ENCODE measurements at places on chromosomes 1 and 21. TPM values are rescaled to one million over a fixed set of nuclear protein-coding genes. Genes with fewer than 3 reads are reported as not detected.

The PRCC gene
- total RNA-seq, result 50.2 TPM

The TADA1 gene
- 7.0 TPM for total RNA-seq

The CLK2 gene
- total RNA-seq, result 63.0 TPM

The DFFB gene
- 10.2 TPM for total RNA-seq

The CAPN2 gene
- total RNA-seq, result 208 TPM

The MCOLN2 gene
- total RNA-seq, result 3.9 TPM

The CFAP107 gene
- total RNA-seq, result not detected

The RSPO1 gene
- 1.2 TPM for total RNA-seq

The VAV3 gene
- total RNA-seq, result 8.8 TPM

The ALX3 gene
- not detected for total RNA-seq

DNA sequence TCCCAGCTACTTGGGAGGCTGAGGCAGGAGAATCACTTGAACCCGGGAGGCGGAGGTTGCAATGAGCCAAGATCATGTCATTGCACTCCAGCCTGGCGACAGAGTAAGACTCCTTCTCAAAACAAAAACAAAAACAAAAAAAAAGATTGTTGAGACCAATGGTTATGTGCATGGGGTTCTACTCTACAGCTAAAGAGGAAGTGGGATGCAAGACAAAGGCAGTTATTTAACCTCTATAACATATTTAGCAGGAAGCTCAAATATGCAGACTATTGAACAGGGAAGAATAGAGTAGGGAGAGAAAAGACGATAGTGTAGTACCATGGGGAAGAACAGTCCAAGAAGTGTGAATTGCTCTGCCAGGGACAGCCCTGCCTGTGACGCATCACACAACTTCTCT is 227.7 kb downstream of the SMYD3 start:
- no peak for DNase-seq

DNA sequence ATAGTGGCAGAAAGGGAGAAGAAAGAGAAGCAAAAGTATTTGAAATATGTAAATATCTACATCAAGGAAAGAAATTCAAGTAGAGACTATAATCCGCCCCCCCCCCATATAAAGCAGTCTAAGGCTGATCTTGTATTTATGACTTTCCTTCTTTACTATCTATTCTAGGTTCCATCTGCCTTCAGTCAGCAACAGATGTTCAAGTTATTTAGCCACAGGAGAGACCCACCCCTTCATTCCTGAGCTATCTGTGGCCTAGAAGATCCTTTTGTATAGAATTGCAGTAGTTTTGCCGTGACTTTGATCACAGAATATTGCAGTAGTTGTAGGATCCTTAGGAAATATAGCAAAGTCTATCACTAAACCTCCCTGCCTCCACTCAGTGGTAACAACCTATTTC is 10.7 kb upstream of the BSDC1 start:
- DNase-seq, result no peak

- DNase-seq, result no peak
Measured at GRCh38 chr1:5831600-5832335, 160.5 kb downstream of the NPHP4 start.

DNA sequence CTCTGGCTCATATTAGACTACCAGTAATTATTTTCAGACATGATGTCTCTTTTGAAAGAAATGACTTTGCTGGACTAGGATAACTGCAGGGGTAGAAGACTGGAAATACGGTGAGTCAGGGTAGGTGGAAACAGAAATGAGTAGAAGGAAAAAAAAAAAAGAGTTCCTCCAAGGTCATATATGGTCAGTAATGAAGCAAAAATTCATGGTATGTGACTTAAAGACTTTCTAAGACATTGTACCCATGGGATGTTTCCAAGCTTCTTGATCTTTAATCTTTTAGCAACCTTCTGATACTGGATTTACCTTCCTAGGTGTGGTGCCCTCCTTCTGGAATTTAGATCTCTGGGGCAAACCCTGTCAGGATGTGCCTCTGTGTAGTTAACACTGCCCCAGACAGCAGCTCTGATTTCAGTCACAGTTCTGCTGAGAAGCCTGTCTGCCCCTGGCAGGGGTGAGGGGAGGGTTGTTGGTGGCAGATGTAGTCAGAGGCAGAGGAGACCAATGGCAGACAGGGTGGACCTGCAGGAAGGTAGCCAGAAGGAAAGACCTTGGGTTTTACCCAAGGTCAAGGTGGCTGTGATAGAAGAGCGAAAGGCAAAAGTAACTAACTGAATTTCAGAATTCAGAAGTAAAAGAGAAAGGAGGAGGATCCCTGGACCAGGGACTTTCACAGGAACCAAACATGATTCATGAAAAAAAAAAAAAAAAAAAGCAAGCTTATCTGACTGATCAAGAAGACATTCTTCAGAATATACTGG is 44.1 kb upstream of the BCL10 start:
- DNase-seq, result no peak

- DNase-seq, result no peak
Measured at GRCh38 chr1:207286786-207287468, 34.6 kb upstream of the CD55 start.

GRCh38 chr1:243213045-243213787 is 41.9 kb downstream of the CEP170 start:
- DNase-seq, result no peak

- DNase-seq, result no peak
Measured at GRCh38 chr21:17414766-17415165, 98.1 kb upstream of the CXADR start.

- no peak for DNase-seq
Measured at GRCh38 chr1:175818929-175819328, 75.5 kb upstream of the TNR start.

DNA sequence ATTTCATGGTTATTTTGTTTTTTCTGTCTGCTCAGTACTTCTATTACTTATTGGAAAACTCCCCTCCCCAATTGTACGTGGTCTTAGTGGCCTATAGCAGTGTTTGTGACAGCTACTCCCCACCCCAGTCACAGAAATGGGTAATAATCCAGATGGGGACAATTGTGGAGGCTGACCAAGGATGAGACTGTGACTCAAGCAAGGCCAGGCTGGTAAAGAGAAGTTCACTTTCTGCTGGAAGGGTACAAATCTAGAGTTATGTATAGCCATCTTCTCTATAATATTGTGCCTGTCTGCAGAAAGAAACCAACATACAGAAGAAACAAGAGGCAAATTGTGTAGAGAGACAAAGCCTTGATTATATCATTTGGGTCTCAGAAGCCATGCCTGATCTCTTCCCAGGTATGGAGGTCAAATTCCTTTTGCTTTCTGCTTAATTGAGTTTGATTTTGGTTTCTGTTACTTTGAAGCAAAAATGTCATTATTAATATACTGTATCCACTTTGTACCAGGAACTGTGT is 270.4 kb downstream of the HLX start:
- no peak for DNase-seq

GRCh38 chr1:1270813-1271212 is 2.8 kb downstream of the UBE2J2 start:
- DNase-seq, result peak; percentile 57

Data from aorta (tissue), 5 donors.